ENCODE measurements at places on chromosomes 11 and 22.

- DNase-seq, result no peak
Observed at GRCh38 chr22:45424241-45424731, 10.8 kb downstream of the RIBC2 start.

DNA sequence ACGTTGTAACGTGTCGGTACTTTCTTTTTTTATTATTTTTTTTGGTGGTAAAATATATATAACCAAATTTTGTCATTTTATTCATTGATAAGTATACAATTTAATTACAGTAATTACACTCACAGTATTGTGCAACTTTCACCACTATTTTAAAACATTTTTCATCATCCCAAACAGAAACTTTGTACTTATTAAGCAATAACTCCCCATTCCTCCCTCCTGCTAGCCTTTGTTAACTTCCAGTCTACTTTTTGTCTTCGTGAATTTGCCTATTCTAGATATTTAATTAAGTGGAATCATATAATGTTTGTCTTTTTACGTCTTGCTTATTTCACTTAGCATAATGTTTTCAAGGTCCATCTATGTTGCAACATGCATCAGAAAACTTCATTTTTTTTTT is 58.5 kb downstream of the STIM1 start:
- no peak for DNase-seq

GRCh38 chr11:124543145-124543544 is 309 bp downstream of the OR8B12 start:
- DNase-seq, result no peak

DNA sequence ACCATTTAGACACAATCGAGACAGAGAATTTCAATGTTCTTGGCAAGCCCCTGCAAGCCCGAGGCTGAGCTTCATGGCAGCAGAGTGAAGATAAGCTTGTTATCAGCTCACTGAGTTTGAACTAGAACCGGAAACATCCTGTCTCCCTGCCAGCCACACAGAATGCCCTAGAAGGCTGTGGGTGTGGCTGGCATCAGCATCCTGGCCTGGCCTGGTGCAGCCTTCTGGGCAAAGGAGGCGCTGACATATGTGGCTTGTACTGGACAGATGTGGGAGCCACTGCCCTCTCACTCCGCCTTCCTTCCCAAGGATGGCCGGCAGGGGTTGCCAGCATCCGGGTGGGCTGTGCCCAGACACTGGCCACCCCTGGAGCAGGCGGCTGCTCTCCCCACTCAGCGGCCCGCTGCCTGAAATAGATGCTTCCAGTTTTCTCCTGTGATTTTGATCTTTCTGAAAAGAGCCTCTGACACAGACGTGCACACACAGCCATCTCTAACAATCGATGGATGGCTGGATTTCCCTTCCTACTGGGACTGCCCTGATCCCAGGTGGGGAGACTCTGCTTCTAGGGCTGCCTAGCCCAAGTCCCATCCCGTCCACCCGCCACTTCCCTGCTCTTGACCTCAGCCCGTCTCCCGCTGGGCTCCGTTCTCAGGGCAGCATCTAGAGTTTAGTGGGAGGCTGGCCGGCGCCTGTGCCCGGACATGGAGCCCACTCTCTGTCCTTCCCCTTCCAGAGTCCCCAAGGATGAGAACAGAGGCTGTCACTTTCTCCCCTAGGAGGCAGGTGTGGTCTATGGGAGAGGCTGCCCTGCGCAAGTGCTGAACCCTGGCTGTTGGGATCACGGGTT is 149.7 kb downstream of the CTTN start:
- no peak for DNase-seq

All from activated T-cell treated with anti-CD3 and anti-CD28 coated beads for 24 hours (primary cell).